ENCODE measurements at places on chromosomes 16 and 17.

DNA sequence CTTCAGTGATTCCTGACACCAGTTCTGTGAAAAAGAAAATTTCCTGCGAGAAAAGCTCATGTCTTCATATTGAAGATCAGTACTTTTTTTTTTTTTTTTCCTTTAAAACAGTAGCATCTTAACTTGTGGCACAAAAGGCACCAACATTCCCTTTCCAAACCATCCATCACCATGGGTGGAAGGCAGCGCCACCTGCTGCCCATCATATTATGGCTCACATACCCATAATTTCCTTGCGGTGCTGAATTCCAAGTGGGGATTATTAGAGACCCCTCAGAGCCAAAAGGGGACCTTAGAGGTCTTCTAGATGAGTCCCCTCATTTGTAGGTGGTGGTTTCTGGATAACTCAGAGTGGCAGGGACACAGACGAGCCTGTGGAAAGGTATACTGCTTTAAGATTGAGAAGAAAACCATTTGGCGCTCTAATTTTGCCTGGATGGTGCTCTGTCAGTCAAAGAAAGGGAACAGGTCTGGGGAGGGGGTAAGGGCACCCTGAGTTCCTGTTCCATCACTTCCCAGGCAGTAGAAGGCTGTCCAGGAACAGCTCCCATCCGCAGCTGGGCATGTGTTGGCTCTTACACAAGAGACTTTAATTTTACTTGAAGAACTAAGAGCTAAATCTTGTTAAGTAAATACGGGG is 7.9 kb upstream of the SOST start:
- no peak for DNase-seq

DNA sequence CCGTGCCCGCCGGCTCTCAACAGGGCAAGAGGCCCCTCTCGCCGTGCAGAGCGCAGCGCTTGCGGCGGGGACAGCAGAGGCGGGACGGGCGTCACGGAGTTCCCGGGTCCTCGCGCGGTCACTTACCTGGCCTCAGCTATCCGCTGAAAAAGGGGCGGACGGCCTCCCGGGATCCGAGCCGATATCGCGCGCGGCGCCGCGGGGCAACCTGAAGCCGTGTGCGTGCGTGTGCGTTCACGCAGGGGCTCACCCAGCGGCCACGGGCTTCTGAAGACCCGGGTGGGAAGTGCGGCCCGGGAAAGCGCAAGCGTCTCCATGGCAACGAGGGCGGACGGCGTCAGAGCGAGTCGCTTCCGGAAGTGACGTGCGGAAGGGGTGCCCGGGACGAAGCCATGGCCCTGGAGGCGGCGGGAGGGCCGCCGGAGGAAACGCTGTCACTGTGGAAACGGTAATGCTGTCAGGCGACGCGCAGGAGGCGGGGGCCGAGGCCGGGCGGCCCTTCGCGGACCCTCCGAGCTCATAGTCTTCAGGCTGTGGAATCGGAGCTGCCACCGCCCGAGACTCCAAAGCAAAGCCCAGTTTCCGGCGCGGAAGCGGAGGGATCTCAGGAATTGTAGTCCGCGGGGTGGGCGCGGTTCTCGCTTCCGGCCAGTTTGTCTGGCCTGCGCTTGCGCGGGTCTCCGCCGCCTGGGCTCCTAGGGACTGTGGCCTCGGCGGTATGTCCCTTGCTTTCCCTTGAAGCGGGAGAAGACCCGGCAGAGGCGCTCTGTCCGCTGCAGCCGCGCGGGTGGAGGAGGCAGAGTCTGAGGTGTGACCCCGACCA is at the start of gene ENDOV:
Gene ENDOV (plus strand): TSS at position 365 of the 823 bp plus-strand sequence. CDS start 28 bp downstream, at position 393.
- DNase-seq = peak; percentile 94

DNA sequence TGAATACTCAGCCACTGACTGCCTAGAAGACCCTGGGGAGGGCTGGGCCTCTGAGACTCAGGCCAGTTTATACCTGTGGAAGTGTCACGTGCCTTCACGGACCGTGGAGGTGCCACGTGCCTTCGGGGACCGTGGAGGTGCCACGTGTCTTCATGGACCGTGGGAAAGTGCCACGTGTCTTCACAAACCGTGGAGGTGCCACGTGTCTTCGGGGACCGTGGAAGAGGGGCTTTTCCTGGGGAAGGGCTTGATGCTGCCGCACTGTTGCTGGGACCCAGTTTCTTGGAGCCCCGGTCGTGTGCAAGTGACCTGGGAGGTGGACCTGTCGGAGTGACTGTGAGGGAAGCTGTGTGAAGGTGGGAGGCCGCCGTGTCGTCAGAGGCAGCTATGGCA is 166.2 kb downstream of the BANP start:
- no peak for DNase-seq

GRCh38 chr17:82608816-82609215 is 39.4 kb downstream of the WDR45B start:
- DNase-seq = no peak

GRCh38 chr17:83071966-83072562 is 7.3 kb upstream of the METRNL start:
- DNase-seq = no peak

DNA sequence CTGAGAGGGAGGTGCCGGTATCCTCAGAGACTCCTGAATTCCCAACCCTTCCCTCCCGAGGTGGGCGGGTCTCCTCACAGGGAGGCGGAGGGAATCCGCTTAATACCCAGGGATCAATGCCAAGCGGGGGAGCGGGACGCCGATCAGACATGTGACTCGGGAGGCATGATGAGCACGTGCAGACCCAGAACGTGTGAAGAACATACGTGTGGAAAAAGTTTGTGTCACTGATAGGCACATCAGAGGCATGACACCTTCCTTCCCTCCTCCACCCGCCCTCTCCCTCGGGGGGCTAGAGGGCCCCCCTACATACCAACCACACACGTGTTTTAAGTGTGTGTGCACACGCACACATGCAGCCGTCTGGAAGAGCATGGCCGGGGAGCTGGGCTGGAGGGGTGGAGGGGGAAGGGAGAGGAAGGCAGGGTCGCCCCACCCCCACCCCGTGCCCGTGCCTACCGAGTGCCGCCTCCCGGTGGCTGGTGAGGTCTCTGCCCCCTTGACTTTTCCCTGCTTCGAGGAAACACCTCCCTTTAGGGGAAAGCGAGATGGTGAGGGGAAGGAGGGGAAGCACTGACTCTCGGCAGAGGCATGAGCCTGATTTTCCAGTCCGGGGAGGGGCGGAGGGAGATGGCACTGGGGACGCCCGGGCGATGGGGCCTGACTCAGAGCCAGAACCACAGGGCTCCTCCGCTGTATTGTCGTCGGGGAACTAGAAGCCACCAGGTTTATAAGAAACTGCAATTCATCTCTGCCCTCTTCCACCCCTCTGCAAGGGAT is 12.1 kb upstream of the TBX21 start:
- no peak for DNase-seq

DNA sequence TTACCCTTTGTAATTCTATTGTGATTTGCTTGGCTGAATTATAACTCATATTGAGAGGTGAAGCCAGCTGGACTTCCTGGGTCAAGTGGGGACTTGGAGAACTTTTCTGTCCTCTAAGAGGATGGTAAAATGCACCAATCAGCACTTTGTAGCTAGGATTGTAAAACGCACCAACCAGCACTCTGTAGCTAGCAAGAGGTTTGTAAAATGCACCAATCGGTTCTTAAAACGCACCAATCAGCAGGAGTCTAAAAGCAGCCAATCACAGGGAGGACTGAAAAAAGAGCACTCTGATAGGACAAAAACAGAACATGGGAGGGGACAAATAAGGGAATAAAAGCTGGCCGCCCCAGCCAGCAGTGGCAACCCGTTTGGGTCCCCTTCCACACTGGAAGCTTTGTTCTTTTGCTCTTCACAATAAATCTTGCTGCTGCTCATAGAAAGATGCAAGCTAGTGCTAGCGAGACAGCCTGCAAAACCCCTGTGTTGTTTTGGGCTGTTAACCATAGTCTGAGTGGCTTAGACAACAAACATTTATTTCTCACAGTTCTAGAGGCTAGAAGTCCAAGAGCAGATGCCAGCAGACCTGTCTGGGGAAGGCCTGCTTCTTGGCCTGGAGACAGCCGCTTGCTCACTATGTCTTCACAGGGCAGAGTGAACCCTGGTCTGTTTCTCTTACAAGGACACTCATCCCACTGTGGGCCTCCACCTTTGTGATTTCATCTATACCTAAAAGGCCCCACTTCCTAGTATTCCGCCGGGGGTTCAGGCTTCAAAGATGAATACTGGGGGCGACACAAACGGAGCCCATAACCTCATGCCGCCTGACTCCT is 39.0 kb upstream of the CRISPLD2 start:
- DNase-seq = no peak

DNA sequence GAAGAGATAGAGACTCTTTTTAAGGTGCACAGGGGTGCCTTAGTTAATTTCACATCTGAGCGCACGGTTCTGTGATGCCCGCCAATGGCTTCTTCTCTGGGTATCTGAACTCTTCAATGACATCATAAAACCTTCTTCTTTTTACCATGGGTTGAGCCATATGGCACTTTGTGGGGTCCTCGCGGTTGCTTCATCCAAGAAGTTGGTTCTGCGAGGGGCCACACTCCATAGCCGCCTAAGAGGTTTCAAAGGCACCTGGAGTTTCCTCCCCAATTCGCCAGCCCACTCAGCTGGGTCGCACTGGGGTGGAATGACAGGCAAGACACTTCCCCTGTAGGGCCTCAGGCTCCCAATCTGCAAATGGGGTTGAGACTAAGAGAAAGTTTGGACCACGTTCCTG is 10.4 kb upstream of the MT4 start:
- DNase-seq = no peak

DNA sequence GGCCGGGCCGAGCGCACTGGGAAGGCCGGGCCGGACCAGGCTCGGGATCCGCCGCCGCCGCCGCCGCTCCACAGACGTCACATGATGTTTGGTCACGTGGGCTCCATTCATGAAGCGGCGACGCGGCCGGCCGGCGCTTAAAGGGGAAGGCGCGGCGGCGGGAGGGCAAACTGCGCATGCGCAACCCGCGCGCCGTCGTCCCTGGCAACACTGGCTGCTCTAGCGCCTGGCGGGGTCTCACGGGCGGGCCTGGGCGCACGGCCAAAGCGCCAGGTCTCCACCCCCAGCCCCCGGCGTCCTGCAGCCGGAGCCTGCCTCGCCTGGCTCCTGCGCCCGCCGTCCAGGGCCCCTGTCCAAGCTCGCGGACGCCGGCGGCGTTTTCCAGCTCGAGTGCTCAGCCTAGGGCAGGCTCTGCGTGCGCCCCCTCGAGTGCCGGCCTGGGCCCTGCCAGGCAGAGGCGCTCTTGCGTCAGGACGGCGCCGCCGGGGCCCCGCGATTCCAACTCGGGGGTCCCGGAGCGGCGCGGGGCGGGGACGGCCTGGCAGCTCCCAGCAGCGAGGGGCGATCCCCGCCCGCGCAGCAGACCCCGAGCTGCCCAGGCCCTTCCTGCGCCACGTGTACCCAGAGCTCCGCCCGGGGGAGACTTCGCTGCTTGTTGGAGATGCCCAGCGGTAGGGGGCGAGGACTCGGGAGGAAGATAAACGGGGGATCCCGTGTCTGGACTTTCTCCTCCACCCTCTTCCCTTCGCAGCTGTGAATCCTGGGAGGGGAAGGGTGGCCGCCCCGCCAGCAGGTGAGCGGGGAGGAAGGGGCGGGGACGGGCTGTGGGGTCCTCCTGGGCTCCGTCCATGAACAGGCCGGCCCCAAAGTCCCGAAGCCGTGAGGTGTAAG is at the start of gene MAFG:
Gene MAFG (minus strand): TSS at position 83 of the 891 bp plus-strand sequence. CDS start 4,550 bp downstream, outside the sequence.
- DNase-seq = peak; percentile 93

DNA sequence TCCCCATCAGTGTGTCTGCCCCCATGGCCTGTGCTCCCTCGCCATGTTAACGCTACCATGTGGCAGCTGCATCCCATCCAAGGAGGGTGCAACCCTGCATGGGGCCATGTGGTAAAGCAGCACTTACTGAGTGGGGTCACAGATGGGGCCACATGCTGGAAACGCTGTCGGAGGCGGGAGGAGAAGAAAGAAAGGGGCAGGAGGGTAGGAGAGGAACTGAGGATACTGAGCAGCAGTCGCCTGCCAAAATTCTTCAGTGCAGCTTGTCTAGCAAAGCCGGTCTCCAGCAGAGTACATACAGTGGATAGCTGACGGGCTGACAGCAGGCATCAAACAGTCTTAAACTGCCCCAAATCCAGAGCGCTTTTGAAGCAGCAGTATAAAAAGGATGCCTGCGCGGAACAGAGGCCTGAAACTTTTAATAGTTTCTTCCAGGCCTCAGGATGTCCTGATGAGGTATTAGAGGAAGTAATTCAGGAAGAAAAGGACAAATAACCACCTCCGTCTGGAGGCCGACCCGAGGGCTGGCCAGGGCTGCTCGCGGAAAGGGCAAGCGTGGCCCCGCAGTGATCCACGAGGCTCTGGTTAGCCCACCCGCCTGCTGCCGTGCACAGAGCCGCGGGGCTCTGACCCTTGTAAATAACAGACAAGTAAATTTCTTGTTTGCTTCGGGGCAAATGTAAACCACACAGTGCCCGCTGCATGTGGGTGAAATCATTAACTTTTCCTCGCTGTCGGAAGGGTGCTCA is 149.0 kb downstream of the CCDC182 start:
- no peak for DNase-seq
